ENCODE measurements at places on chromosomes 1 and 21.
A peak's percentile ranks its signal among the peaks of the same experiment; 100 is the strongest.

- peaks cover 7% of the 10 kb centered on the region for H3K27me3 ChIP-seq
- DNase-seq: no peak
- no peak overlapping the region for H3K27ac ChIP-seq
- H3K4me1 ChIP-seq: no peaks in the 10 kb centered on the region
- H3K36me3 ChIP-seq: no peaks in the 10 kb centered on the region
Observed at GRCh38 chr1:170414989-170415709, 116.8 kb upstream of the GORAB start.

GRCh38 chr21:20667931-20668330 is 330.3 kb upstream of the NCAM2 start:
- H3K4me1 ChIP-seq: no peaks in the 10 kb centered on the region
- H3K27me3 ChIP-seq: no peaks in the 10 kb centered on the region
- no peak overlapping the region for H3K4me3 ChIP-seq

DNA sequence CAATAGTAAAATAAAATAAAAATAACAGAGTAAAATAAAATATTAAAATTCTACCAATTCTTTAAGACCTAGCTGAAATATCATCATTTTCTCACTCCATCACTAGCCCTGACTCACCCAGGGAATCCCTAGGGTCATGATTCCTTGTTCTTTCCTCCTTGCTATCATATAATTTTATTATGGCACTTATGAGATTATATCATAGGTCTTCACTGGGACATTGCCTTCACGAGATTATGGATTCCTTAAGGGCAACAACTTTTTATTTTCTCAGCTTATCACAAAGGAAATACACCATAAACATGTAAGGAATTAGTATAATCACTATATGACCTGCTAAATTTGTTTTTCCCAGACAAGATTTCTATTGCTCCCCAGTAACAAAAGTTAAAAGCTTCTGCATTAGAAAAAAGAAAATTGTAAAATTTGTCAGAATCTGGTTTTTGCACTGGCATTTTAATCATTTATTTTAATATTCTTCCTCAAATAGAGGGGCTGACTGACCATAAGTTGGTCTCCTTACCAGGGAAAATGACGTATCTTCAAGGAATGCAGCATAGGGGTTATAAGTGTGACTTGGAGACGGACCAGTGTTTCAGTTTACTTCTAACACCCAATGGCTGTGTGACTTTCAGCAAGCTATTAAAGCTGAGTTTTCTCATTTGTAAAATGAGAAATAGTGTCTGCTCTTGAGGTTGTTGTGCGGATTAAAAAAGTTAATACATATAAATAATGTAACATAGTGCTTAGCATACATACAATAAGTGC is 8.8 kb upstream of the CLCA4 start:
- H3K36me3 ChIP-seq: no peaks in the 10 kb centered on the region
- H3K4me3 ChIP-seq: no peak overlapping the region
- no peak overlapping the region for H3K27ac ChIP-seq
- H3K4me1 ChIP-seq: no peaks in the 10 kb centered on the region
- H3K27me3 ChIP-seq: peaks cover 18% of the 10 kb centered on the region

GRCh38 chr21:33659568-33659949 is 17.3 kb downstream of the ITSN1 start:
- no peak for DNase-seq
- no peak overlapping the region for H3K4me3 ChIP-seq
- no peaks in the 10 kb centered on the region for H3K27me3 ChIP-seq
- H3K36me3 ChIP-seq: no peaks in the 10 kb centered on the region

DNA sequence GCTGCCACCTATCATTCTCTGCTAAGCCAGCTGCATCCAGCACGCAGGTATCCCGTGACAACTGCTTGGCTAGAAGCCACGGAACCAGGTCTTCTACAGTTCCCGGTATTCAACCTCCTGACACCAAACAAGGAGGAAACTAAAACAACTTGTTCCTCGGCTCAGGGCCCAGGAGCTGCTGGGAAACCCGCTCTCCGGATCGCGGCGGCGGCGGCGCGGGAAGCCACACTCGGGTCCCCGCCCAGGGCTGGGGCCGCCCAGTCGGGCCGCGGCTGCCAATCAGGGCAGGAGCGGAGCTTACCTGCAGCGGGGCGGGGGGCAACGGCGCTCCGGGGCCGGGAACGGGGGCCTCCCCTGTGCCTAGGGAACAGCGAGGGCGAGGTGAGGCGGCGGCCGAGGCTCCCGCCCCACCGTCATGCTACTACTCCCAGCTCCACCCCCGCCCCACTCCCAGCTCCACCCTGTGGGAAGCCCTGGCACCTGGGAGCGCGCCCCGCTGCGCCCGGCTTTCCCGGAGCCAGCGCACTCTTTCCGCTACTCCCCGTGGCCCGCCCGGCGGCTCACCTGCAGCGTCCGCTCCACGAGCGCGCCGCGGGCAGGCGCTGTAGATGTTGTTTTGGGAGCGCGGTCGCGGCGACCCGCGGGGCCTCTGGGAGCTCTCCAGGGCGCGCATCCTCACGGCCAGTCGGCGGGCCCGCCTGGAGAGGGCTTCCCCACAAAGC is 12.1 kb downstream of the IL24 start:
- H3K27ac ChIP-seq: peak overlapping the region; percentile 64
- peaks cover 88% of the 10 kb centered on the region for H3K4me1 ChIP-seq
- H3K36me3 ChIP-seq: peaks cover 35% of the 10 kb centered on the region
- H3K4me3 ChIP-seq: peak overlapping the region; percentile 62

DNA sequence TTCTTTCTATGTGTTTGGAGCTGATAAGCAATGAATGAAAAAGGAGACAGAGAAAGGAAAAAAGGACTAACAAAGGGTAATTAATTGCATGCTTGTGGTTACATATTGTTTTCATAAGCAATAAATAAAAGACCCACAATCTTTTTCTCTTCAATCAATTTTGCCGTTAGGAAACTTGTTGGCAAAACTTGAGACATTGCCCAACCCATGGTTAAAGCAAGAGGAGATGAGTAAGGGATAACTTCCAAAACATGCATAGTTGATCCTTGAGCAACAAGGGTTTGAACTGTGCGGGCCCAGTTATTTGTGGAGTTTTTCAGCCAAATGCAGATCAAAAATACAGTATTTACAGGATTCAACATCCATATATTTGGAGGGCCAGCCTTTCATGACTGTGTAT is 572.4 kb downstream of the AMY1C start:
- no peak overlapping the region for H3K4me3 ChIP-seq
- no peaks in the 10 kb centered on the region for H3K36me3 ChIP-seq
- no peaks in the 10 kb centered on the region for H3K27me3 ChIP-seq
- no peak overlapping the region for H3K27ac ChIP-seq

DNA sequence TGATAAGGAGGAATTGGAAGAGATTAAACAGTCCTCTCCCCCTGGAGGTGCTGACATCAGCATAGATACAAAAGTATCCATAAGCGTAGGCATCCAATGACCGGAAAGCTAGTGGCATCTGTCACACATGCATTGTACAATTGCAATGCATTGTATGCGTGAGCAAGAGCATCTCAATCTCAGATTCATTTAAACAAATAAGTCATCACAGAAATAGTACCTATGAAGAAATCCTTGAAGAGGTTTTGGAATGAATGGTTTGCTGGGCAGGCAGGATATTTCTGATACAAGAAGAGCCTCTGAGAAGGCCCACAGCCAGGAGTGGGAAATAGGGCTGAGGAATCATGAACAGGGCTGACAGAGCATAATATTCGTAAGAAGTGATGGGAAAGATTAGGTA is 88.9 kb upstream of the ABCD3 start:
- no peak overlapping the region for H3K27ac ChIP-seq
- H3K4me1 ChIP-seq: peaks cover 6% of the 10 kb centered on the region
- no peak for DNase-seq
- H3K27me3 ChIP-seq: peaks cover 37% of the 10 kb centered on the region
- H3K4me3 ChIP-seq: no peak overlapping the region
